Epithelial cell of alveolus of lung (primary cell): ENCODE measurements at places on chromosomes 6 and 20. TPM values are rescaled to one million over a fixed set of nuclear protein-coding genes. Genes with fewer than 3 reads are reported as not detected.

Gene SLC17A1
- not detected in 2 replicates for total RNA-seq

Gene CDH22
- not detected in 2 replicates for total RNA-seq

Gene LTA
- not detected in 2 replicates for total RNA-seq

Gene TBXT
- total RNA-seq, result not detected in 2 replicates

Gene PAX1
- not detected in 2 replicates for total RNA-seq

Gene LRP11
- 51.3 and 60.8 TPM in 2 replicates for total RNA-seq

Gene PSORS1C2
- not detected in 2 replicates for total RNA-seq

Gene CPNE5
- total RNA-seq, result 0.26 TPM in 1 of 2 replicates, not detected in the other

Gene ADTRP
- 0.26 TPM in 1 of 2 replicates, not detected in the other for total RNA-seq

Gene ADGB
- not detected in 2 replicates for total RNA-seq

Gene OPN5
- total RNA-seq, result not detected in 2 replicates

Gene CLVS2
- total RNA-seq, result under 0.01 TPM in 1 of 2 replicates, not detected in the other

Gene SLC22A16
- total RNA-seq, result not detected in 2 replicates
